ENCODE measurements at places on chromosomes 1 and 21.
A peak's percentile ranks its signal among the peaks of the same experiment; 100 is the strongest.

GRCh38 chr1:29832936-29833335 is 596.6 kb downstream of the PTPRU start:
- DNase-seq, result no peak

DNA sequence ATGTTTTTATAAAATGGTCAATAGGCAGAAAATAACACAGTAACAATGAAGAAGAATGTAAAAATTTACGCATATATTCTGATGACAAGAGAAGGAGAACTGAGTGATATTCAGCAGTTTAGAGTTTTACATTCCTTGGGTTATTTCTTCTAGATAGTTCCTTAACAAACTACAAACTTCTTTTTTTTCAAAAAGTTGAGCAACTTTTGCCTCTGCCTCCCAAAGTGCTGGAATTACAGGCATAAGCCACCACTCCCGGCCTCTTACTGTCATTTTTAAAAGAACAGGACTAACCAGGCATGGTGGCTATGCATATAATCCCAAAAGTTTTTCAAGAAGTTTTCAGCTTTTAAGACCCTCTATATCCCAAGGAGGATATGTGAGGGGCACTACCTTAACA is 32.9 kb downstream of the ARNT start:
- DNase-seq, result no peak

- peak; percentile 95 for DNase-seq
Measured at GRCh38 chr1:8822373-8823294, 5.2 kb upstream of the RERE start.

- DNase-seq, result no peak
Measured at GRCh38 chr21:43602266-43603232, 56.7 kb downstream of the HSF2BP start.

- peak; percentile 86 for DNase-seq
Measured at GRCh38 chr1:21319447-21320407, 29.5 kb upstream of the ECE1 start.

DNA sequence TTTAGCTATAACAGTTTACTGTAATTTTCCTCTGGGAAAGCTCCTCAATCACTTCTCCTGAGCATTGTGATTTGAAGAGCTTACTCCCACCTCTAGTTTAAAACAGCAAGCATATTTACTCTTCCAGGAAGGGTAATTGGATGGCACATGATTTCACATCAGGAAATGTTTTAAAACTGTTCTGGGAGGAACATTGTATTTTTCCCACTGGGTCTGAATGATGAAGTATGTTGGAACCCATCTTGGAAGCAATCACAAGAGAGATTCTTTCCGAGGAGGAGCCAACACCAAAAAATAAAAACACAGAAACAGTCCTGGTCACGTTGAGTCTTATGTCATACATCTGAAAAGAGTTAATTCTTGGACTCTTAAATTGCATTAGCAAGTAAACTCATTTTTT is 17.3 kb downstream of the MAP10 start:
- no peak for DNase-seq

DNA sequence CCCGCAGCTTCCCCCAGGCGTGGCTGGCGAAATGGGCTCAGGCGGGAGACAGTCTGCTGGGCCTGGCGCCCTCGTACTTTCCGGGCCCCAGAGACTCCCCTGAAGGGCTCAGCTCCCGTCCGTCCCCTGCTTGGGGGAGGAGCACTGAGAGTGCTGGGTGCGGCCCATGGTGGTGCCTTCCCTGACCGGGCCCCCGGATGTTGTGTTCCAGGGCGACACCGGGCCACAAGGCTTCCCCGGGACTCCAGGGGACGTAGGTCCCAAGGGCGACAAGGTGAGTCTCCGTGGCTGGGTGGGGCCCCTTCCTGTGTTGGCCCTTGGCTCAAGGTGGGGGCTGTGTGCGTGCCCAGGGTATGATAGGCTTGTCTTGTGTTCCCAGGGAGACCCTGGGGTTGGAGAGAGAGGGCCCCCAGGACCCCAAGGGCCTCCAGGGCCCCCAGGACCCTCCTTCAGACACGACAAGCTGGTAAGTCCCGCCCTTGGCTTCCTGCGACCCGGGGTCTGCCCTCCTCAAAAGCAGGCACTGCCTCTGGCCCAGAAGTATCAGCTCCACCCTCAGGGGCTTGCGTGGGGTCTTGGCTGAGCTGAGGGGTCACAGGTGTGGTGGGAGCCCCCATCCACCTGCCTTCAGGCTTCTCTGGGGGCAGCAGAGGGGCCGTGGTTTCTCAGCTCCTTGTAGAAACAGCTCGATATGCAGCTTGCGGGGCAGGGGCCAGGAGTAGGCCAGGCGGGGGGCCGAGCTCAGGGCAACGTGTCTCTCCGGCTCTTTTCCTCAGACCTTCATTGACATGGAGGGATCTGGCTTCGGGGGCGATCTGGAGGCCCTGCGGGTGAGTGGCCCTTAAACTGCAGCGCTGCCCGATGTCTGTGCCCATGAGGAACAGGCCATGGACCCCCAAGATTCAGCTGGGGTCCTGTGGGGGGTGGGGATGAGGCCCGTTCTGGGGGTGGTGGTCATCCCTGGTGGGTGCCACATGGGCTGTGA is 62.3 kb downstream of the SLC19A1 start:
- DNase-seq, result no peak

DNA sequence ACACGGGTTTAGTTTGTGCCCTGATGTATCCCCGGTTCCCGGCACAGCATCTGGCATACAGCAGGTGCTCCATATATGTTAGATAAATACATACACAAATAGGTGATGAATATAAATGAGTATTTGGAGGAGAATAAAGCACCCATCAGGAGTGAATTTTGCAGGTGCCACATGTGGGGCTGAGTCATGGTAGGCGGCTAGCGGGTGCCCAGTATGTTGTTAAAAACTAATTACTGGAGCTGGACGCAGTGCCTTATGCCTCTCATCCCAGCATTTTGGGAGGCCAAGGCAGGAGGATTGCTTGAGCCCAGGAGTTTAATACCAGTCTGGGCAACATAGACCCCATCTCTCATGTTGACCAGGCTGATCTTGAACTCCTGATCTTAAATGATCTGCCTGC is 16.7 kb upstream of the WASF2 start:
- DNase-seq, result peak; percentile 11

DNA sequence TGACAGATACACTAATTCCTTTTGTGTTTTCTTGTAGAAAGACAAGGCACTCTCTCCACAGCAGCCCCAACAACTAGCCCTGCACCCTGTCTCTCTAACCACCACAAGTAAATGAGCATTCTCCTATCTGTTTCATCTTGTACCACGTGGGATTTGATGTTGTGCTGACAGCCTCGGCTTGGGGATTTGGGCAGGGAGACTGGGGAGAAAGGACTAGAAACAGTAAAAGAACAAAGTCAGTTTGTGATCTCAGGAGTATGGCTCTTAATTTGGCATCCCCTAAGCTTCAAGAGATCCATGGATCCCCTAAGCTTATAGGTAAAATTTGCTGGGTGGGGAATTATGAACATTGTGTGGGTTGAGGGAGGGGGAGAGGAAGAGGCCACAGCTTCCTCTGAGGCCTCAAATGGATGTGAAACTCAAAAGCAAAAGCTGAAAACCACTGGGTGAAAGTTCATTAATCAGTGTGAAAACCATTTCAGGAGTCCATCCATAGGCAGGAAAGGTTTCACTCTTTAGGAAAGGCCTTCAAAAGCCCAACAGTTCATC is 3.1 kb downstream of the C1orf162 start:
- no peak for DNase-seq

- DNase-seq, result no peak
Measured at GRCh38 chr1:208895820-208896219, 651.6 kb upstream of the PLXNA2 start.

DNA sequence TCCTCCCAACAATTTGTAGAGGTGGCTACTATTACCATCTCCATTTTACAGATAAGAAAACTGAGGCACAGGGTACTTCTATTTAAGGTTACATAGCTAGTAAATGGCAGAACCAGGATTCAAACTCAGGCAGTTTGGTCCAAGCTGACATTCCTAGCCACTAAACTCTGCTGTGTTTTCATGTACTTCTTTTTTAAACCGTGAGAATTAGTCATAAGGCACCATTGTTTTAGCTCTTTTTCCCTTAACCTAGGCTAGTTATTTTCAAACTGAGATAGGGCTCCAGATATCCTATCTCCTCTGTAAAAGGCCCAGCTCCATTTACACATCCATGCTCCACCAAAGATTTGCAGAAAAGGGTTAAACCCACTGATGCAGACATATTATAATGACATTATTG is 92.9 kb downstream of the PTPN14 start:
- no peak for DNase-seq

DNA sequence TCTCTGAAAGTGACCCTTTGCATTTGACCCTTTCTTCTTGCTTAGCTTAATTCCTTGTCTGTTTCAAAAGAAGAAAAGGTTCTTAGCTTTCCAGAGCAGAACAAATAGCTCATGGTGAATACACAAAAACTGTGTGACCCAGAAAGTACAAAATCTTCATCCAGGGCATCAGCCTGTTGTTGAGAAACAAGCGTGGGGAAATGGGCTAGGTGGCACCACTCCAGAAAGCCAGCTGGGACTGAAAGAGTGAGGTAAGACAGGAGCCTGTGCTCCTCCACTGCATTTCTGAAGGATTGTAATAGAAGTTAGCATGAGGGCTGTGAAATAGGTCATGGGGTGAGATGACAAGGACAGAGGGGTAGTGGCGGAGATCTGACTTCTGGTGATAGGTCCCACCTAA is 45.8 kb downstream of the CYP2J2 start:
- no peak for DNase-seq

DNA sequence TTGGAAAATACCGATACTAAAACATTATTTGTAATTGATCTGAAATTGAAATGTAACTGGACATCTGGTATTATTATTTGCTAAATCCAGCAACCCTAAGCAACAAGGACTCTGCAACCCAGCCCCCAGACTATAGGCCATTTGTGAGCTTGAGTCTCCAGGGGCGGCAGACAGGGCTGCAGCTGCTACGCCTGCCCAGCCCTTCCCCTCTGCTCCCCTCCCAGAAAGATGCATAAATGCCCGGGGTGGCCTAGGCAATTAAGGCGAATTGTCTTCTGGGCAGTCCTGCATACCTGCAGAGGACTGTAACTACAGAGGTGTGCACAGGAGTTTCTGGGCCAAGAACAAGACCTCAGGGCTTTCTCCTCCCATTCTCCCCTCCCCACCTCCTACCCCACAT is 41.2 kb upstream of the LBR start:
- DNase-seq, result peak; percentile 66

GRCh38 chr1:39819091-39819812 is 30.6 kb upstream of the BMP8B start:
- DNase-seq, result peak; percentile 42

DNA sequence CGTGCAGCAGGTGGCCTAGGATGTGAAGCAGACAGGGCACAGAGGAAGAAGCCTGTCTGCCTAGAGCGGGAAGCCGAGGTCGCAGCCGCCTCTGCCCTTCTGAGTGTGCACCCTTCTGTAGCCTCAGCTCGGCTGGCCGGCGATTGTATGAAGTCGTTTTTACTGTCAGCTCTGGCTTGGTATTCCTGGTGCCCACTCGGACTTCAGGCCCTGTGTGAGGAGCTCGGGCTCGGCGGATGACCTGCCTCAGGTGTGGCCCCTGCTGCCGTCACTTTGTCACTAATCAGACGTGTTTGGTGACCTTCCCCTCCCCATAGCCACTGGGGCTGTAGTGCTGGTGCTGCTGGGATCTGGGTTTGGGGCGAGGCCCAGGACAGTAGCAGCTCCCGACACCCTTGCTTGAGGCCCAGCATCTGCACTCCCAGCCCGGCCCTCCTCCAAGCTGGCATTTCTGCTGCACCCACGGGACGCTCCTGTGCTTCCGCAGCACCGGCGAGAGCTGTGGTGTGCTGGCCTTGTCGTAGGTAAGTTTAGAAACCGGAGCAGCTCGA is 18.1 kb downstream of the SLX9 start:
- no peak for DNase-seq

- DNase-seq, result no peak
Measured at GRCh38 chr1:31818206-31818605, 2.4 kb upstream of the SPOCD1 start.

DNA sequence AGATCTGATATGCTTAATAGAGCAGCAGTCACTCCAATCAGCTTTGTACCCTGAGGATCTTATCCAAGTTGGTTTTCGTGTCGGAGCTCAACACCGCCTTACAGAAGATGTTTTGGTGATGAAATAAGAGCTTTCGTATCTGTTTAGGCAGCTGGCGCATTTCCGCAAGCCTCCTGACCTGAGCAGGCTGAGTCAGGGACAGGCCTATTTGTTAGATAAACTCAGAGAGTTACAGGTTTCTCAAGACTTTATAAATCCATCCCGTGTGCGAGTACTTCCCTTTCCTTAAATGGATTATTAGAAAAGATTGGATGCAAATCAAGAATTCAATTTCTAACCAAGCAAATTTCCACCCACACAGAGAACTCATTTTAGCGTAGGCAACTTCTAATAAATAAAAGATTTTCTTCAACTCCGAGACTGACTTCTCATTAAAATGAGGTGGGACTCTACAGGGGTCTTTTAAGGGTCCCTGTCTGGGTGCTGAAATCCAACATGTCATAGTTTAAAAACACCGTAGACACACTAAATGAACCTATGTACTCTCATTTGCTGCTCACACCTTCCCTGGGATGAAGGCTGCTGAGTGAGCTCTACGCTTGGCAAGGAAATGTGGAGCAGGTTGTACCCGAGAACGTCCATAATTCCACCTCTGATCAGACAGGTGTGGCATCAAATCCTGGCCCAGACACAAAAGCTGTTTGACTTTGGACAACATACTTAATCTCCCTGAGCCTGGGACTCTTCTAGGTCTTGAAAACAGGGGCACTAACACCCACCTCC is 106.9 kb upstream of the F3 start:
- DNase-seq, result no peak

DNA sequence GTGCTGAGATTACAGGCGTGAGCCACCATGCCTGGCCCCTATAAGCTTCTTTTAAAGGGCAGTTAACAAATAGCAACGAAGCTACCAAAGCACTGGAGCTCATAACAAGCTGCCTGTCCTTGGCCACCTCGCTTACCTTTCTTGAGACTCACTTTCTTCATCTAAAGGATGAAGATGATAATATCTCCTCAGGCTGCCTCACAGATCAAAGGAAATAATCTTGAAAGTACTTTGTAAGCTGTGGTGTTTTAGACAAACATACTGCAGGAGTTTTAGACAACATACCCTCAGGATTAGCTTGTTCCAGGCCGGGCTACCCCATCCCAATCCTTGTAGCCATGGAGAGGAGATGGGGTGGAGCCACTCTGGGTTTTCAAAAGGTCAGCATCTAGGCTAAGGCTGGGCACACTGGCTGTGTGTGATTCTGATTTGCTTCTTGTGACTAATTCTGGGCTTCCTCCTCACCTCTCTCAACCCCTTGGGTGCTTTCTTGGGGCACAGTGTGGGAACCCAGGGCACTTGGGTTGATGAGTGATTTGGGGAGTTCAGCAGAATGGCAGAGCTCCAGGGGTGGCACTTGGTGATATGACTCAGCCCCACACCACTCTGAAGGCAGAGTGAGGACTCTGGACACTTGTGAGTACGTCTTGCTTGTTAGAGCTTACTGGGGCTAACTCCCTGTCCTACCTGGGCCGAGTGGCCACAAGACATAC is 5.2 kb downstream of the GPR25 start:
- DNase-seq, result no peak

- peak; percentile 64 for DNase-seq
Measured at GRCh38 chr1:23868557-23869016, 497 bp upstream of the FUCA1 start.

- peak; percentile 89 for DNase-seq
Measured at GRCh38 chr21:17921579-17922530, 102.7 kb upstream of the C21orf91 start.

GRCh38 chr1:87325982-87326738 is 2.5 kb upstream of the LMO4 start:
- DNase-seq, result peak; percentile 78

GRCh38 chr1:113876176-113876575 is 4.7 kb upstream of the PTPN22 start:
- DNase-seq, result no peak

GRCh38 chr1:232973652-232974611 is 23.5 kb downstream of the NTPCR start:
- DNase-seq, result no peak

- no peak for DNase-seq
Measured at GRCh38 chr1:207830788-207831187, 78.9 kb downstream of the CD46 start.
